Pulmonary artery endothelial cell (primary cell): ENCODE measurements at places on chromosomes 11 and 22.

- no peak for DNase-seq
These were observed at the start of gene ADAMTS15 for GRCh38 chr11:130448416-130449309. TSS of gene ADAMTS15 (plus strand) at chr11:130448645. CDS start at chr11:130448974, 329 bp downstream.

DNA sequence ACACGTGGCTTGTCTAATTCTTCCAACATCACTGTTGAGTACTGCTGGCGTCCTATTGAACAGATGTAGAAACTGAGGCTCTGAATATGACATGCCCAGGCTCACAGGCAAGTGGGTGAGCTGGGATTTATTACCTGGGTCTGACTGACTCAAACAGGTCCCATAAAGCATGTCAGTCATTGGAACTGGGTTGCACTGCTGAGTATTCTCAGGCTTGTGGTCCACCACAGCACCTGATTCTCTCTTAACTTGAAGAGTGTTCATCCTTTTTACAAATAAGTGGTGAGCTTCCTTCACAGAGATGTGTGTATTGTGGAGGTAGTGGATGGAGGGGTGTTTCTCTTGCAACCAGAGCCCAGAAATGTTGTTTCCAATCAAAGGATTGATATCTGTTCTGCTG lies 44.5 kb downstream of the SC5D start:
- DNase-seq, result no peak

GRCh38 chr11:21323617-21324016 lies 654.2 kb downstream of the NELL1 start:
- DNase-seq, result no peak

- DNase-seq, result no peak
These were observed 11.8 kb downstream of the DGCR8 start for GRCh38 chr22:20091690-20092476.

DNA sequence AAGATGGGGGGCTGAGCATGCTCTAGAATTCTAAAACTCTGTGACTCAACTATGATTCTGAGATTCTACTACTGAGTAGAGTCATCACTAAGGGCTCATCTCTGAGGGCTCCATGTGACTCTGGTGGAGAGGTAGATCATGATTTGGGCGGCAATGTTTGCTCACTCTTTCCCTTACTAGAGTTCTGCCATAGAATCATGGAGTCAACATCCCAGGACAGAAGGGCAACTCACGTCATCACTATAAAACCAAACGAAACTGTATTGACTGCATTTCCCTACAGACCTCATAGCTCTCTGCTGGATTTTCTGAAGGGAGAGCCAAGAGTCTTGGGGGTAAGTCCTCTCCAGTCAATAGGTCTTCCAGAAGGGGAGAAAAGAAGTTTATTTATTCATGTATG lies at the start of gene MS4A14:
TSS of gene MS4A14 (plus strand) at position 78 of the 400 bp plus-strand sequence. CDS start at position 198, 120 bp downstream.
- no peak for DNase-seq

- no peak for DNase-seq
These were observed 50.7 kb downstream of the CSF2RB start for GRCh38 chr22:36964106-36964505.

DNA sequence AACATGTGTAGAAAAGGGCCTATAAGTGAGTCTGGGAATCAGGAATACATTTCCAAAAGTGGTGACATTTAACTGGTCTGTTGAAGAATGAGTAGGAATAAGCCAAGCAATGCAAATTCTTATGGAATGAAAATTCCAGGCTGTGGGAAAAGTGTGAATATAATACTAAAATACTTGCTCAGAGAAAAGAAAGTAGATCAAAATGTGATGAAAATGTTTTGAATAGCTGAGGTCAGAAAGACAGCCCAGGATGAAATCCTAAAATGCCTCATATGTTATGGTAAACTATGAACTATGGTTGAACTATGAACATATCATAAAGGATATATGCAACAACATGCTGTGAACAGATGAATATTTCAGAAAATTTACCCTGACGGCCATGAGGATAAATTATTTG lies 688.3 kb upstream of the FAT3 start:
- no peak for DNase-seq

GRCh38 chr11:66278363-66279091 lies 552 bp downstream of the CNIH2 start:
- DNase-seq, result no peak

DNA sequence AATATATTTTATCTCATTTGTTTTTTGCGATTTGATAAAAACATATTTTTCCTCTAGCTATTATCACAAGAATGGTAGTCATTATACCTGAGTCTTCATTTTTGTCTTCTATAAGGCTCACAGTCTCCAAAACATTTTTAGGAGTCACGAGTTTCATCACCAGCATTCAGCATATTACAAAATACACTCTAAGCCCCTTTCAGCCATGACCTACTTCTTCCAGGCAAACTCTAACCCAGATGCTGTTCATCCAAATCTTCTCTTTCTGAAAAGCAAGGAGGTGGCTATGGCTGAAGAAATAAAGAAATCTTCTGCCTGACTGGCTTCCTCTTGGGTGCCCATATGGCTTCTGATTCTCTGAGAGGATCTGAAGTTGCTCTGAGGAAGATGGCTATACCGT lies 35.7 kb upstream of the USP47 start:
- DNase-seq, result no peak
